Left lung (tissue), 14 donors: ENCODE measurements at places on chromosomes 12 and 14. TPM values are rescaled to one million over a fixed set of nuclear protein-coding genes. Genes with fewer than 3 reads are reported as not detected.

VDR gene
- 2.2 TPM for polyA plus RNA-seq

ENDOU gene
- polyA plus RNA-seq, result 0.29 TPM

SLC24A4 gene
- polyA plus RNA-seq, result 0.48 TPM

RTL1 gene
- 0.06 TPM for polyA plus RNA-seq

KRT78 gene
- polyA plus RNA-seq, result 0.14 TPM

KLRD1 gene
- 2.0 TPM for polyA plus RNA-seq

DNA sequence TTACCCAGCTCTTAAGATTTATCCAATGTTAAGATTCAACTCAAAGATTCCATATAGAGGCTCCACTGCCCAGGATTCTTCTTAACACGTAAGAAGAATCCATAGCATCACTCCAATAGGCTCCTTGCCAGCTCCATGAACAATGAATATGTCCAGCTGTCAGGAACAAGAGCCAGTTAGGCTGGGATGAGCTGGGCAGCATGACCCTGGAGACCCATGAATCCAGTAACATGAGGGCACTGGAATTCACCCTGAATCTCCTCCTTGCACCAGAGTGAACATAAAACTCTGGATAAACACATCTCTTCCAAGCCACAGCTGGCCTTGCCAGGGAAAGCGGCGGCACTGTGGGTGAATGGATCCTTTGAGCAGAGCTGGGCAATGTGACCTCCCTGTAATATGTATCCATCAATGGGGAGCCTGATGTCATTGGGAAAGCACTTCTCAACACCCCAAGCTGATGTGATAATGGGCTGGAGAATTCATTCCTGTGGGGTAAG, 24.4 kb upstream of the TC2N start:
- H3K4me3 ChIP-seq, result no peak overlapping the region
- H3K27ac ChIP-seq, result no peak overlapping the region

DNA sequence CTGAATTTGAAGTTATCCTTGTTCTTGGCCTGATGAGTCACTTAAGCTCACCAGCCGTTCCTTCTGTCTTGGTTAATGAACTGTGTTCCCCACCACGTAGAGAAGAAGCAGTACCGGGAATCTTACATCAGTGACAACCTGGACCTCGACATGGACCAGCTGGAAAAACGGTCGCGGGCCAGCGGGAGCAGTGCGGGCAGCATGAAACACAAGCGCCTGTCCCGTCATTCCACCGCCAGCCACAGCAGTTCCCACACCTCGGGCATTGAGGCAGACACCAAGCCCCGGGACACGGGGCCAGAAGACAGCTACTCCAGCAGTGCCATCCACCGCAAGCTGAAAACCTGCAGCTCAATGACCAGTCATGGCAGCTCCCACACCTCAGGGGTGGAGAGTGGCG, 68.2 kb downstream of the FRMD6 start:
- no peaks in the 10 kb centered on the region for H3K27me3 ChIP-seq
- H3K4me1 ChIP-seq, result no peaks in the 10 kb centered on the region
- no peaks in the 10 kb centered on the region for H3K36me3 ChIP-seq
- H3K4me3 ChIP-seq, result no peak overlapping the region

DNA sequence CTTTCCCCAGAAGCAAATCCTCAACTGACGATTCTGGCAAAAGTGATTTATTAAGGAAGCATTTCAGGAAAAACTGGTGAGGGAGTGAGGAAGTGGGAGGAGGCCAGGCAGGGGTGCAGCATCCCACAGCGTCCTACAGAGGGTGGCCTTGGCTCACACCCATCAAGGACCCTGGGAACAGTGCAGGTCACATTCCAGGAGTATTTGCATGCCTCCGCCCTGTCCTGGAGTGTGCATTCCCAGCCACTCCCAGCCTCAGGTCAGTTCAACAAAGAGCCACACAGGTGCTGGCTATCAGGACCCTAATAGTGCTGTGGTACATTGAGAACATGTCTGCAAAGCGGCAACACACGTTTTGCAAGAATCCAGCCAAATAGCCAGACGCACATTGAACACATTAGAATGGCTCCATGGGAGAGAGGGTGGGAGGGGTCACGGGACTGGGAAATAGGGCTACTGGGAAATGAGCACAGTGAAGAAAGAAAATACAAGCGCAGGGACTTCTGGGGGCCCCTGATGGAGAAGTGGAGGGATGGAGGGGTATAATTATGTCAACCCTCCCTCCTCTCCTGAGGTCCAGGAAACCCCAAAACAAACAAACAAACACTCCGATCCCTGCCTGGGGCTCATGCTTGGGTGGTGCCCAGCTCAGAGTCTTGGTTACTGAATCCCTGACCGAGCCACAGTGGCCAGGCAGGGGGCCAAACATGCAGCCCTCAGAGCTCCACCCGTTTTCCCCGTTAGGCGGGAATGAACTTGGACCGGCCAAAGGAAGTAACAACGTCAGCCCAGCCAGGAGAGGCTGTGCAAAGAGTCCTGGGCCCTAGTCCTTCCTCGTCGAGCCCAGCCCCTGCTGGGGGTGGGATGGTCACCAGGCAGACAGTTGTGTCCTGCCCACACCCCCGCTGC, 36.5 kb downstream of the CMKLR1 start:
- peaks cover 91% of the 10 kb centered on the region for H3K4me1 ChIP-seq
- no peaks in the 10 kb centered on the region for H3K27me3 ChIP-seq
- no peak overlapping the region for H3K4me3 ChIP-seq

- no peak for DNase-seq
- H3K4me3 ChIP-seq, result no peak overlapping the region
- no peaks in the 10 kb centered on the region for H3K27me3 ChIP-seq
- no peaks in the 10 kb centered on the region for H3K36me3 ChIP-seq
Observed at GRCh38 chr14:96054661-96055060, 15.5 kb downstream of the C14orf132 start.

DNA sequence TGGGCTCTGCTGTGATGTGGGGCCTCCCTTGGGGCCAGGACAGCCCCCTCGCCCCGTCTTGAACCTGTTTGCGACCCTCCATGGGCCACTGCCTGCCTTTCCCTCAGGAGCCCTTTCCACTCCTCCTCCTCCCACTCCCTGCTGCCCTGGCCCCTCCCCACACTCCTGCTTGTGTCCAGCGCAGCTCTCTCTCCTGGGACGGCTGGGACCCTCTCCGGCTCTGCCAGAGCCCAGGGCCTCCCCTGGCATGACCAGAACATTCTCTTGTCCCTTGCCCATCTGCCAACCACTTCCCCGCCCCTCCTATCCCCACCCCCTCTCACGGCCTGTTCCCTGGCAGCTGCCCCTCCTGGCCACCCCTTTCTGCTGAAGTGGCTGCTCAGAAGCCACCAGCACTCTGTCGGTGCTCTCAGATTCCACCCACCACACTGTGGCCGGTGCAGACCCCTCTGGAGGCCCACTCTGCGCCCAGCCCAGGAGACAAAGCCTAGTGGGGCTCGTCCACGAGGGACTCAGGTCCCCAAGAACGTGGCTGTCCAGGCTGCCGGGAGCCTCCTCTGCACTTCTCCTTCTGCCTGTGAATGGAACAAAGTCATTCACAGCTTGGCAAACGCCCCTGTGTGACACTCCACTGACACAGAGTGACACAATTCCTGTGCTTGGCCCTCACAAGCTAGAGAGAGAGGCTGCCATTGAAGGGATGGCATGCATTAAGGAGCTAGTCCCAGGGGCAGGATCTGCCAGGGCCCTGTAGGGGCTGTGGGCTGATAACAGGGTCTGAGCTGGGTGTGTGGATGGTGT, 1.4 kb downstream of the ASPG start:
- H3K4me1 ChIP-seq, result no peaks in the 10 kb centered on the region
- DNase-seq, result no peak
- H3K36me3 ChIP-seq, result no peaks in the 10 kb centered on the region
- H3K27ac ChIP-seq, result no peak overlapping the region
- no peak overlapping the region for H3K4me3 ChIP-seq

GRCh38 chr14:96861568-96862310, 64.6 kb downstream of the VRK1 start:
- no peak for DNase-seq
- H3K27ac ChIP-seq, result no peak overlapping the region
- no peaks in the 10 kb centered on the region for H3K27me3 ChIP-seq
- H3K36me3 ChIP-seq, result no peaks in the 10 kb centered on the region
- no peak overlapping the region for H3K4me3 ChIP-seq
- H3K4me1 ChIP-seq, result no peaks in the 10 kb centered on the region

DNA sequence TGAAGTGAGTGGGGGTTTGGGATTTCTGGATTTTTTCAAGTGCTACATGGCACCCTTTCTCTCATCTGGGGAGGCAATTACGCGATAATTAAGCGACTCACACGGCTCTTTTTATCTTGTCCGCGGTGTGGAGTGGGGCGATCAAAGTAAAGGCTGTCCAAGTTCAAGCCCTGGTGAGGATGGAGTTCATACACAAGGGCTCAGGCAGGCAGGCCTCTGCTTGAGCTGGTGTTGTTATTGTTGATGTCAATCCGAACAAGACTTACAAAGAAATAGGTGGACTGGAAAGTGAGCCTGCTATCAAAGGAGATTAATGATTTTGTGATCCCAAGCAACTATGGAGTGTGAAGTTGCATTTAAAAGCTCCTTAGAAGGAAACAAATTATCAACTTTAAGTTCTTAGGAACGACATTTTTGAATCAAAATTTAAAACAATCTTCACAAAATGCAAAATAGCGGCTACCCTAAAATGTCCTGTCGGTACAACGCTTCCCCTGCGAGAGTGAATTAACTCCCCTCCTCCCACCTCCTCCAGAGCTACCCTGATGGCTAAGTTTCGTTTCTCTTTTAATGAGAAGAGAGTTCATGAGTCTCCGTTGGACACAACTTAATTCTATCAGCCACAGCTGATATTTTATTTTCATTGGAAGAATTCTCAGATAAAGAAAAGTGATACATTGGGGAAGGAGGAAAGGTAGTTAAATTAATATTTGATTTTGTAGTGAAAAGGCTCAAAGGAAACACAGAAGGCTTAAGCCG, 5.9 kb downstream of the FOXA1 start:
- no peaks in the 10 kb centered on the region for H3K36me3 ChIP-seq
- H3K27ac ChIP-seq, result peak overlapping the region; percentile 72
- no peak overlapping the region for H3K4me3 ChIP-seq
- H3K4me1 ChIP-seq, result peaks cover 3% of the 10 kb centered on the region
- DNase-seq, result no peak

DNA sequence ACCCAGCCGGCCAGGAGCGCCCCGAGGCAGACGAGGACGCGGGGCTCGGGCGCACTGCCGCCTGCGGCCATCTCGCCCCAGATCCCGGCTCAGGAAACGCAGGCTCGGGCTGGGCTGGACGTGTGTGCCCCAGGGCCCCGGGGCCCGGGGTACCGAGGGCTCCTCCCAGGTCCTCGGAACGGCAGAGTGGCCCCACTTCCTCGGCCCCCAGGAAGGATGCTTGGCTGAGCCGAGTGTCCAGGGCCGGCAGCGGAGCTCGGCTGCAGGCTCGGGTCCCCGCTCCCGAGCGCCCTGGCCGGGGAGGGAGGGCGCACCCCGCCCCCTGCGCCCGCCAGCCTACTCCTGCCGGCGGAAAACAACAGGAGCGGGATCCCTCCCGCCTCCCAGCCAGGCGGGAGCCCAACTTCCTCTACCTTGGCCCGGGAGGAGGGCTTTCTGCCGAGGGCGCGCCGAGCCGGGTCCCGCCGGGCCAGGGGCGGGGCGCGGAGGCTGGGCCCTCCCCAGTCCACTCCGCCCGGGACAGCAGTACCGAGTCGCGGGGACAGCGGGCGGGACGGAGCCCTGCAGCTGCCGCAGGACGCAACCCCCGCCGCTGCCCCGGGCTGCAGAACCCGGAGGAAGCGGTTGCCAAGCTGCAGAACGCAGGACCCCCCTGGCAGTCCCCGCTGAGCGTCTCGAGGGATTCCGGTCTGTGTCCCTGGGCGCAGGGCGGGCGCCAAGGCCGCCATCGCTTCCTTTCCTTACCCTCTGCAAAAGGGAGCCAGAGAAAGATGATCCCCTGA, at the start of gene VSIG10:
Gene VSIG10 (minus strand): TSS at position 411 of the 782 bp plus-strand sequence. CDS start 340 bp downstream, at position 71.
- H3K27me3 ChIP-seq, result no peaks in the 10 kb centered on the region
- peak; percentile 79 for DNase-seq
- H3K4me3 ChIP-seq, result peak within 1 kb of the TSS; percentile 86
